ENCODE measurements at places on chromosomes 7 and 10. TPM values are rescaled to one million over a fixed set of nuclear protein-coding genes. Genes with fewer than 3 reads are reported as not detected.

Gene CLCN1
- total RNA-seq: 0.07 TPM

Gene VIM
- 8,367 TPM for total RNA-seq

Gene GIMAP7
- total RNA-seq: not detected

Gene FGF8
- total RNA-seq: not detected

Data from smooth muscle cell of the pulmonary artery (primary cell).